ENCODE measurements at places on chromosomes 6 and 20.

GRCh38 chr6:129263176-129263575 lies 380.2 kb downstream of the LAMA2 start:
- DNase-seq = no peak

DNA sequence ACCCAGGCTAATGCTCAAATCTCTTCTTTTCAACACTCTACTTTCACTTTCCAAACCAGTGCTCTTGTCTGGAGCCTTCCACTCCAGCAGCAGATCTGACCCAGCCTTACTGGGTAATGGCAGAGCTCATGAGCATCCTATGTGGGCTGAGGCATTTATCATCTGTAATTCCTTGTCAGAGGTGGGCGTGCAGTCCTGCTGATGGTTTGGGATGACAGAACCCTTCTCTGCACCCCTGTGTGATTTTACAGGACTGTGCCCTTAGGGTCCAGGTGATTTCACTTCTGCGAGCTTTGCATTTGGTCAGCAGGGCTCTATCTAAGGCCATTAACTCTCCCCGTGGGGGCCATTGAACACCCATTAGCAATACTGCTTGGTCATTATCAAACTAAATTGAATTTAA lies 55.4 kb downstream of the LAMA4 start:
- no peak for DNase-seq

GRCh38 chr20:34165018-34165619 lies 53.1 kb upstream of the EIF2S2 start:
- DNase-seq = no peak

DNA sequence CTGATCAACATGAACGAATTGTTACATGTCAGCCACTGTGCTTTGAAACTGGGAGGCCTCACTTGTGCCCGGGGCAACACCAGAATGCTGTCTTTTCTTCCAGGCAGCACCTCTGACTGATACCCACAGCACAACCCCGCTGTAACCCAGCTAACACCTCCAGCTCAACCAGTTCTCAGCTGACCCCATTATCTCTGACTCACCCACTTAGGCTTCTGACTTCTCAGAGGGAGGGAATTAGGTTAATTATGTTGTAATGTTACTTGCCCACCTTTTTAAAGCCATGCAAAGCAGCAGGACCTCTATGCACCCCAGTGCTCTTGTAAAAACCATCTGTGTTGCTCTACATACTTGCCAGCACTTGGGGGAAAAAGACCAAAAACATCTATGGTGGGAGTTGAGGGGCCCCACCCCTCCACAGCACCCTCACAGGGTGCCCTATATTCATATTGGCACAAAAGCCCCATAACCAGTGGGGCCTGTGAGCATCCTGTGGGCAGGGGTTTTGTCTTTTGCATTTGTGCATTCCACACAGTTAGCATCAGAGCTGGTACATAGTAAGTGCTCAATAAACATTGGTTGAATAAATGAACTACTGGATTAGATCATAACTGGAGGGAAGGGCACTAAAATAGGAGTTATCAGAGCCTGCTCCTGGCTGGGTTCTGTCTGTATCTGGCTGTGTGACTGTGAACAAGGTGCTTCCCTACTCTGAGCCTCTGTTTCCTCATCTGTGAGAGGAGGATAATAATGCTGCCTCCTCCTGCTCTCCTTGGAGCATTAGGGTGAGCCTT lies 22.3 kb downstream of the BNIP5 start:
- DNase-seq = no peak

- peak; percentile 10 for DNase-seq
Observed at GRCh38 chr6:49531774-49532569, 18.5 kb upstream of the C6orf141 start.
